Thoracic aorta (tissue), 2 donors: ENCODE measurements at places on chromosomes 16 and 17. TPM values are rescaled to one million over a fixed set of nuclear protein-coding genes. Genes with fewer than 3 reads are reported as not detected.

GRCh38 chr17:70484050-70484449 is 314.7 kb downstream of the KCNJ2 start:
- DNase-seq: no peak

DNA sequence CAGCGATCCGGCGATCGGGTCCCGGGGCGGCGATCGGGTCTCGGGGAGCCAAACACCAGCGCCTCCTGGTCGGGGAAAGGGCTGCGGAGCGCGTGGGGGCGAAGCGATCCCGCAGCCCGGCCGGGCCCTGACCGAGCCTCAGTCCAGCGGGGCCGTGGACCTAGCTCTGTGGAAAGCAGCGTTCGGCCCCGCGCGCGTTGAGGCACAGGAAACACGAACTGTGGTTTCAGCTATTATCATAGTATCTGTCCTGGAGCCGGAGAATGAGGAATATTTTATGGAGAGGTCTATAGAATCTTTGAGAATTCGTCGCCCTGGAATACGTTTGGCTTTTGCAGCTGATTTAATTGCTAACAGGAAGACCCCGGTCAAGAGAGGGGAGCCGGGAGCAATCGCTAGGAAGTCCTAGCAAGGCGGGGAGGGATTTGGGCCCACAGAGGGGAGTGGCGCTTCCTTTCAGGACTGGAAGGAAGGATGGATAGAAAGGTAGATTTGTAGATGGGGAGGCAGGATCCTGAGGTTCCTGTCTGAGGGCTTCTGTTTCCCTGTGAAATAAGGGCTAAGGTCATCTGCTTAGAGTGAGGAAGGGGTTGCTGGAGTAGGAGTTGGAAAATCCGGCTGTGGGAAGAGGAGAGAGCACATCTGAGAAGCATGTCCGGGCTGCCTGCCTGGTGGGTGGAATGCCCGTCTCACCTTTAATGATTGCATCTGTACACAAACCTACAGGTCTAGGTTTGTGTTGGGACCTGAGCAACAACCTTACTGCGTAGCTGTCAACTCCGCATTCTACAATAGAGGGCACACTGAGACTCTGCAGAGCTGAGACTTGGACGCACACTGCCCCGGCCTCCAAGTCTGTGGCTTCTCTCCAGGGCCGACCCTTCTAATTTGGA is 770 bp downstream of the CCNF start:
- no peak for DNase-seq

GRCh38 chr16:15865742-15866141 is 8.9 kb upstream of the MYH11 start:
- DNase-seq: no peak

- no peak for DNase-seq
Observed at GRCh38 chr17:13004336-13004735, 13.5 kb downstream of the ELAC2 start.

DNA sequence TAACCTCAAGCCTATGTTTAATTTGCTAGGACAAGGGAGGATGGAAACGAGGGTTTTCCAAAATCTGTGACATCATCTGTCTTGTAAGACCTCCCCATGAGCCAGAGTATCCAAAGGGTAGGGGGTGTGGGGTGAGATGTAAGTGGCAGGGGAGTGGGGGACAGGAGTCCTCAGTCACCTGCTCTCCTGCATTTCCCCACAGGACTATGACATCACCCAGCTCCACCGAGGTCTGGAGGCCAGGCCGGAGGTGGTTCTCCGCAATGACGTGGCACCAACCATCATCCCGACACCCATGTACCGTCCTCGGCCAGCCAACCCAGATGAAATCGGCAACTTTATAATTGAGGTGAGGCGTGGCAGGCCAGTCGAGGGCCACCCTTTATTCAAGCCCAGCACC is 41.5 kb upstream of the CDH1 start:
- DNase-seq: no peak

- no peak for DNase-seq
Observed at GRCh38 chr16:86732621-86733295, 154.4 kb downstream of the FOXL1 start.

DNA sequence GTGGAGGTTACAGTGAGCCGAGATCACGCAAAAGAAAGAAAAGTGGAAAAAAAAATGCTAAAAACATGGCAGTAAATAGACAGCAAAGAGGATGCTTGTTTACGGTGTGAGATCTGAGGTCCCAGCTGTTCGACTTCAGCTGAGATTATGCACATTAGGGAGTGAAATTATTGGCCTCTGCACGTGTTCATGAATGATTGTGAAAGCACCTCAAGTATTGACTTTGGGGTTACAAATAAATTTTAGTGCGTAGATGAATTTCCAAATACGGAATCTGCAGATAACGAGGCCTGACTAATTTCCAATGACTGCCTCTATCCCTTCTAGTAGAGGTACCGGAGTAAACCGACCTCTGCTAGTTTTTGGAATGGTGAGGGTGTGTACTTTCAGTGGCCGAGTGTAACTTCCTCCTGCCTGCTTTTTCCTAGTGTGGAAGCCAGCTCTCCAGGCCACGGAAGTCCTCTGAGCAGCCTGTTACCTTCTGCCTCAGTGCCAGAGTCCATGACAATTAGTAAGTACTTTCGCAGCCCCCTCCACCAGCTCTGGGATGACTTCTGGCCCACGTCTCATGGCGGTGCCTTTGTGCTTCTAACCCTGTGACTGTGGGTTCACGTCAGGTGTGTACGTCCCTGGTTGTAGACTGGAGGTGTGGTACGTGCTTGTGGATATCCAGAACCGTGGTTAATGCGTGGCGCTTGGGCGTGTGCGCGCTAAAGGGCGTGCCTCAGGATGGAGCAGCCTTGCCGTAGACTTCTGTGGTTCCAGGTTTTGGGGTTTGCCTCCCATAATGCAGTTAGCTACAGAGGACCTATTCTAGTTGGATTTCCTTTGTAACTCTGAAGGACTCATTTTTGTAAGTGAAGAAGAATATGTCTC is 102.1 kb downstream of the SNX29 start:
- DNase-seq: no peak

- DNase-seq: no peak
Observed at GRCh38 chr17:27322026-27322425, 28.1 kb downstream of the WSB1 start.

- DNase-seq: no peak
Observed at GRCh38 chr17:9907131-9907530, 2.1 kb upstream of the RCVRN start.

GRCh38 chr17:49638818-49639217 is 39.1 kb downstream of the SPOP start:
- DNase-seq: no peak

- DNase-seq: no peak
Observed at GRCh38 chr16:54030451-54030850, 256.1 kb downstream of the IRX3 start.

DNA sequence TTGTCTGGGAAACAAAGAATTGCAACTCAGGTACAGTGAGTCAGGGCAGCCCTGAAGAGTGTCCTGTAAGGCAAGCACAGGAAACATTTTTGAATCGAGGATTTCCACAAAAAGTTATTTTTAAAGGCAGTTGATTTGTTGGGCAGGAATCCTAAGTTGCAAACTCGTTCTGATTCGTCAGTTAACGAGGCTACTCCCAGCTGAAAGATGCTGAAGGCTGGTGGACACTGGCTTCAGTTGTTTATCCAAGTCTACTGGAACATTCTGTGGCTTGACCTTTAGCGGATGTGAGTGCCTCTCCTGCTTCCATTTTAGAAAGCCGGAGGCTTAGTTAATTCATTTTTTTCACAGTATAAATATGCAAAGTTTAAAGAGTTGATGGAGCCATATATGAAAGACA is 84.2 kb downstream of the KCNJ12 start:
- no peak for DNase-seq

- DNase-seq: no peak
Observed at GRCh38 chr16:20300312-20301097, 26.8 kb downstream of the GP2 start.

DNA sequence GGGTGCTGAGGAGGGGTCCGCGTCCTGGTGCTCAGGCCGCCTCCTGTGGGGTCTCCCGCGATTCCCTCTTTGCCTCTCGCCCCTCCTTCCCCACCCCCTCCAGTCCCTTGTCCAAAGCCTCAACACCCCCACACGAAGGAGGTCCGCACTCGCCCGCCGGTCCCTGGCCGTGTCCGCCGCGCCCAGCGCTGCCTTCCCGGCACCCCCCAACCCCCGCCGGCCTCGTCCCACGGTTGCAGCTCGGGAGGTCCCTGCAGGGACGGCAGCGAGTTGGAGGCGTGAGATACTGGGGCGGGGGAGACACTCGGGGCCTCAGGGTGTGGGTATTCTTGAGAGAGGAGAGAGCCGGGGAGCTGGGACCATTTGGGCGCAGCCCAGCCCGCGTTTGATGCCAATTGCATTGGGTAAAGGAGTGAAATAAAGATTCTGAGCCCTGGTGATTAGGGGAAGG is 468 bp downstream of the FLYWCH2 start:
- no peak for DNase-seq

GRCh38 chr17:18987862-18988545 is 16.6 kb downstream of the FAM83G start:
- no peak for DNase-seq

- no peak for DNase-seq
Observed at GRCh38 chr16:84548508-84548907, 44.0 kb upstream of the MEAK7 start.

GRCh38 chr16:88527186-88527936 is 42.8 kb upstream of the ZC3H18 start:
- no peak for DNase-seq

- DNase-seq: no peak
Observed at GRCh38 chr16:66428682-66429251, 1.7 kb downstream of the BEAN1 start.

DNA sequence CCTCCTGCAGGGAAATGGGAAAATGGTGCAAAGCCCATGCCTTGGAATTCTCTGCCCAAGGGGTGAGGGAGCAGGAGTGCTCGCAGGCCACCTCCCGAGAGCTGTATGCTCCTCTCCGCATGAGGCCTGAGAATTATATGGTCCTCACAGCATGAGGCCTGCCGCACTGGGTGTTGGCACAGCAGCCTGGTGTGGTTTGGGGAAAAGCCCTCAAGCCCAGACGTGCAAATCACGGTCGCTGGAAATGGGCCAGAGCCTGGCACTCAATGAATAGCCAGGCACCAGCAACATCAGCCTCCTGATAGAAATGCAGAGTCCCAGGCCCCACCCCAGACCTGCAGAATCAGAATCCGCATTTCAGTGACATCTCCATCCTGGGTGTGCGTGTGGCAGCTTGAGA is 156.4 kb upstream of the FOXF1 start:
- DNase-seq: no peak

- no peak for DNase-seq
Observed at GRCh38 chr17:33266116-33266515, 27.0 kb downstream of the ASIC2 start.

DNA sequence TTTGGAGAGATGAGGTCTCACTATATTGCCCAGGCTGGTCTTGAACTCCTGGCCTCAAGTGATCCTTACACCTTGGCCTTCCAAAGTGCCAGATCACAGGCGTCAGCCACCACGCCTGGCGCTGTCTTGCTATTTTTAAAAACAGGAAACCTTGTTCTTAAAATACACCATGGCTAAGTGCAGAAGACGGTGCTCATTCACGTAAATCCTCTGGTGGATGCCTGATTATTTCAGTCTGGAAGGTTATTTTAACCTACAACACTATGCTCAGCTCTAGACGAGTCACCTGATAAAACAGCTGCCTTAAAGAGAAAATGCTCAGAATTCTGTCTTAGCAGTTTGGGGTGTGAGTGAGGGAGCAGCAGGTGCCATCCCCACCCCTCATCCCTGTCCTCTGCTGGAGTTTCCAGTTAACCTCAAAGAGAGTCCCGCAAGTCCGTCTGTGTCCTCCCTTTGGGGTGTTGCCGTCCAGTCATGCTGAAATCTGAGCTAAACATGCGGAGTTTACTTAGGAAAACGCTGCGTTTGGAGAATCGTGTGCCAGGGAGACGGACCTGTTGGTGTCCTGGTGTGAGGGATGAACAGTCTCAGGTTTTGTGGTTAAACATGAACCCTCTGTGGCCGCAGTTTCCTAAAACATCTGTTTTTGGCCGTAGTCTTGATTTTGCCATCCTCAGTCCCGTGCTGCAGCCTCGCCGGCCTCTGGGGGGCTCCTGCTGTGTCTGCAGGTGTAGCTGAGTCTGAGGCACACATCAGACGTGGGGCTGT is 17.1 kb downstream of the SPG7 start:
- DNase-seq: no peak

GRCh38 chr17:48633266-48633677 is 7.1 kb upstream of the HOXB9 start:
- no peak for DNase-seq

DNA sequence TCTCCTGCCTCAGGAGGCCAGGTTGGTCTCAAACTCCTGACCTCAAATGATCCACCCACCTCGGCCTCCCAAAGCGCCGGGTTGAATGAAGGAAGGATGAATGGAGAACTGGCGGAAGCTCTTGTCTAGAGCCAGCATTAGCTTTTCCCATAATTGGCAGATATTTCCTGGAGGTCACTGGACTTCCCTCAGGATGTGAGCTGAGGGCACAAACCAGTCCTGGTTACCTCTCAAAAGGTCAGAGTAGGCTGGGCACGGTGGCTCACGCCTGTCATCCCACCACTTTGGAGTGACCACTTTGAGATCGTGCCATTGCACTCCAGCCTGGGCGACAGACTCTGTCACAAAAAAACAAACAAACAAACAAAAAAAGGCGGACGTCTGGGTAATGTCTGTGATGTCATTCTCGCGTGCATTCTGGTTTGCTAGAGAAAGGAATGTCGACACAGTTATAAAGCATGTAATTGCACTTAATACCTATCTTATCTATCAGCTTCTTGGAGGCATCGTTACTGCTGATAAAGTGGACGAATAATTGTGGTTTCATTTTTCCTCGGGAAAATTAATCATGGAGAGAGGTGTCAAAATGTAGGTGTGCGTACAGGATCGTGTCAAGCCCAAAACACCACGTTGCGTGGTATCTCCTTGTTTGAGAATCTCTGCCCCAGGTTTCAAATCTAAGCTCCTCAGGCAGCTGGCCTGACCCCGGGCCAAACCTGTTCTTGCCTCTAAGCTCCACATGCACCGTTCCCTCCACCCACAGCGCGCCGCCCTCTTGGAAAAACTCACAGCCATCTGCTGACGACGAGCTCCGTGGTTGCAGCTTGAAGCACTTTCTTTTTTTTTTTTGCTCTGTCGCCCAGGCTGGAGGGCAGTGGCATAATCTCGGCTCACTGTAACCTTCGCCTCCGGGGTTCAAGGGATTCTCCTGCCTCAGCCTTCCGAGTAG is 6.4 kb upstream of the CRK start:
- DNase-seq: no peak

GRCh38 chr17:49890077-49890821 is 42.4 kb upstream of the TAC4 start:
- no peak for DNase-seq

GRCh38 chr17:51059781-51060180 is 60.9 kb downstream of the SPAG9 start:
- no peak for DNase-seq

Gene CLEC3A
- total RNA-seq: not detected

Gene HOXB6
- total RNA-seq: 9.9 TPM

Gene TOX3
- not detected for total RNA-seq

Gene DRG2
- total RNA-seq: 55.6 TPM

Gene ASIC2
- total RNA-seq: 1.1 TPM

Gene GGNBP2
- 57.3 TPM for total RNA-seq

Gene GGA2
- total RNA-seq: 61.7 TPM

Gene ATP2C2
- 0.28 TPM for total RNA-seq

Gene RHBDF1
- 109 TPM for total RNA-seq

Gene CFAP97D1
- not detected for total RNA-seq

Gene KRT12
- not detected for total RNA-seq
